Caudate nucleus (tissue), 63 donors: ENCODE measurements at places on chromosomes 11 and 22.

- no peak for DNase-seq
Observed at GRCh38 chr11:127443297-127443696, 442.7 kb upstream of the KIRREL3 start.

DNA sequence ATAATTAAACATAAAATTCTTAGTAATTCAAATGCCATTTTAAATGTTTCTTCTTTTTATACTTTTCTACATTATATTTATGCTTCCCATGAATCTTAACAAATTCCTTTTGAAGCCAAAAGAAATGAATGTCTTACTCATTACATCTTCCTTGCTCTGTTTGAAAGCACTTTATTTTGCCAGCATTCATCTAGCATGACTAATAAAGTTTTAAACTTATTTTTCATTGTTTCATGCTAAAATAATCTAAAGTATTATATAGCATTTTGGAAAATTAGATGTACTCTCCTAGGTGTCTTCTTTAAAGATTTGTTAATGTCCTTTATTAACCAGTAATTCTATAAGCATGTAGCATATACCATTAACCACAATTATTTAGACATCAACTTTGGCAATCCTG lies 9.7 kb upstream of the PIWIL4 start:
- no peak for DNase-seq

- DNase-seq, result no peak
Observed at GRCh38 chr11:5695580-5695979, 6.0 kb downstream of the TRIM22 start.

GRCh38 chr11:133947321-133947756 lies 9.4 kb downstream of the IGSF9B start:
- no peak for DNase-seq

- no peak for DNase-seq
Observed at GRCh38 chr11:35588627-35589026, 29.6 kb upstream of the FJX1 start.

DNA sequence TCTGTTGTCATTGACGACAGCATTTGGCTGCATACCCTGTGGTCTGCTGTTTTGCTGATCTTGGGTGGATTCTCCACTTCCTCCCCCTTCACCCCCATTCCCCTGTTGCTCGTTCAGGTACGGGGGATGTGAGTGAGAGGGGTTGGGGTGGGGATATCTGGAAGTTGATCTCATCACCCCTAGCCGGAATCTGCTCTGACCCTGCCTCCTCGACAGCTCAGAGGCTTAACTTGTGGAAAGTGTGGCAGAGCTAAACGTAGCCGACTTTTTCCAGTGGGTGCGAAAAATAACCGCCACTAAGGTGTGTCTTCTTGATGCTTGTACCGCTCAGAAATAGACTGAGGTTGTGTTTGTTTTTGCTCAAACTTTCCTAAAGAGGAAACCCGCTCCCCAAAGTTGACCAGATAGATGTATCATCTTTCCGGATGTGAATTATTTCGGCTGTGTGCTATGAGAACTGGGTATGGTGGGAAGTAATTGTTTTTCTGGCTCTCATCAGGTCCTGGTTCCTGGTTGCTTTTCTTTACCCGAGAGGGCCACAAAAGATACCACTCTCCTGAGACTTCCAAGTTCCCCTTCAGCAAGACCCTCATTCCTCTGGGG lies 6.6 kb downstream of the ZBTB16 start:
- no peak for DNase-seq

DNA sequence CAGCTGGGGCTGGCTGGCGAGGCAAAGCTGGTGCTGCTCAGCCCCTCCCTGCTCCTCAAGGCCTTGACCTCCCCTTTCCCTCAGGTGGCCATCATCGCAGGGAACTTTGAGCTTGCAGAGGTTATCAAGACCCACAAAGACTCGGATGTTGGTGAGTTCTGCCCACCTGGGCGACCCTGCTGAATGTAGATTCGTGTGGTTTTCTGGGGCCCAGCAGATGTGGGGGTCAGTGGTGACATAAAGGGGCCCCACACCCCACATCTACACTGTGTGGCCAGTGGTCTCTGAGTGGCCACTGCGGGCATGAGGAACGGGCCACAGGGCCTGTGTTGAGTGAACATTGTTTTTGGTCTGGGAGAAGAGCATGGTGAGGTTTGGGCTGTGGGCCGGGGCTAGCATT lies 11.9 kb downstream of the SHANK3 start:
- no peak for DNase-seq

- DNase-seq, result no peak
Observed at GRCh38 chr22:50201191-50202129, 649 bp downstream of the SELENOO start.

- no peak for DNase-seq
Observed at GRCh38 chr11:2088284-2088683, 50.9 kb downstream of the IGF2 start.

GRCh38 chr22:30326255-30326705 lies 461 bp downstream of the TBC1D10A start:
- DNase-seq, result no peak

- no peak for DNase-seq
Observed at GRCh38 chr11:63012430-63012829, 3.2 kb downstream of the SLC22A8 start.

- DNase-seq, result no peak
Observed at GRCh38 chr11:32153747-32154146, 62.9 kb downstream of the RCN1 start.

- no peak for DNase-seq
Observed at GRCh38 chr11:1488575-1489180, 2.1 kb upstream of the MOB2 start.

DNA sequence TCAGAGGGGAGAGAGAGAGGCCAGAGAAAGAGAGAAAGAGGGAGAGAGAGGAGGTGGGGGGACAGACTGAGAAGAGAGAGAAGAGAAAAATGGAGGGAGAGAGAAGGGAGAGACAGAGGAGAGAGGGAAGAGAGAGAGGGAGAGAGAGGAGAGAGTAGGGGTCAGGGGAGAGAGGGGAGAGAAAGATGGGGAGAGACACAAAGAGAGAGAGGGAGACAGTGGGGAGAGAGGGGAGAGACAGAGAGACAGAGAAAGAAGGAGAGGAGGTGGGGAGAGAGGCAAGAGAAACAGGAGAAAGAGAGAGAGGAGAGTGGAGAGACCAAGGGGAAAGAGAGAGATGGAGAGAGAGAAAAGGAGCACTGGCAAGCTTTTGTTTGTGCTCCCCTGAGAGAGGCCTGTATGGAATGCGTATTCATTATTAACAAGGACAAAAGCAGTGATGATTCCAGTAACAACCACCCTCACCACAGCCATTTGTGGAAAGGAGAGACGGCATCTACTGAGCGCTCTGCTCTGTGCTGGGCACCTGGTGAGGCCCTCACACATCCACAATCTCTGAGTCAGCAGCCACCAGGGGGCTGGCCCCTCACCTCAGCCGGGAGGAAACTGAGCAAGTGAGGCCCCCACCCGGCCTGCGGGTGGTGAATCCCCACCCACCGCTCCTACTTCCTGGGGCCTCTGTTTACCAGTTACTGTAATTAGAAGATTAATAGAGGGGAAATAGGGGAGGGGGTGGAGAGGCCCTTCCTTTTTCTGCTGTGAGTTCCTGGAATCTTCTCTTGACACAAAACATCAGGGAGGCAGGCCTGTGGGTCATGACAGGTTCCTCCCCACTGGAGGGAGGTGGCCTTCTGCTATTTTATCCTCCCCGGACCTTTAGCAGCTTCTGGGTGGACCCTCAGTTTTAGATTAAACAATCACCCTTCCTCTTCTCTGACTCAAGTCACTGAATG lies 14.6 kb upstream of the MIAT start:
- DNase-seq, result no peak

GRCh38 chr11:6825231-6825744 lies 20.2 kb upstream of the OR10A5 start:
- no peak for DNase-seq

- no peak for DNase-seq
Observed at GRCh38 chr11:76574406-76574805, 96.1 kb downstream of the LRRC32 start.

GRCh38 chr11:111246956-111247355 lies 1.4 kb downstream of the POU2AF2 start:
- DNase-seq, result no peak

DNA sequence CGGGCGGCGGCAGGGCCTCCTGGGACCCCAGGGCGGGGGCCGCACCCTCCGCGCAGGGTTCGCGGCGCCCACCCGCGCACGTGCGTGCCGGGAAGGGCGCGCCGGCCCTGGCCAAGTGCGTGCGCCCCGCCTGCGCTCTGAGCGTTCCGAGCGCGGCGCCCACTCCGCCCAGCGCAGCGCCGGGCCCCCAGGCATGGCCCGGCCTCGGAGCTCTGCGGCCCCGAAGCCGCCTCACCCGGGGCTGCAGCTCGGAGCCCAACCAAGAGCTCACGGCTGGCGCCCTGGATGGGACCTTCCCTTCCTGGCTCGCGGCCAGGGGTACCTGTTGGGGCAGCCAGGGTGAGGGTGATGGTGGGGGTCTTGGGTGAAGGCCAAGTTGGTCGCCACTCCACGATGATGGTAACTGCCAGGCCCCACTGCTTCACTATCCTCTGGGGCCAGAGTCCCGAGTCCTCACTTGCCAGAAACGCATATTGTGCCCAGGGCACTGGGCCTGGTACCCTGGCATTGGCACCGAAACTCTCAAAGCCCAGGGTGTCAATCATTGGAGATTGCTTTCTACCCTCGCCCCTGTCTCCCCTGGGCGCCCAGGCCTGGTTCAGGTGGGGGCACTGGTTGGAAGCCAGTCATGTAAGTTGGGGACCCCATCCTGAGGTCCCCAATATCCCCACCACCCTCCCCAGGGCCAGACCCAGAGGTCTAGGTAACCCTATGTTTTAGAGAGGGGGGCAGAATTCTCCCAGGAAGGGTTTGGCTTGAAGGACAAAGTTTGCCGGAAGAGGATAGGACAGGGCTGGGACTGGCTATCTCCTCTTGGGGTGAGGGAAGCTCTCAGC lies 882 bp downstream of the ANO1 start:
- no peak for DNase-seq

GRCh38 chr11:133860151-133860550 lies 14.8 kb upstream of the SPATA19 start:
- DNase-seq, result no peak

DNA sequence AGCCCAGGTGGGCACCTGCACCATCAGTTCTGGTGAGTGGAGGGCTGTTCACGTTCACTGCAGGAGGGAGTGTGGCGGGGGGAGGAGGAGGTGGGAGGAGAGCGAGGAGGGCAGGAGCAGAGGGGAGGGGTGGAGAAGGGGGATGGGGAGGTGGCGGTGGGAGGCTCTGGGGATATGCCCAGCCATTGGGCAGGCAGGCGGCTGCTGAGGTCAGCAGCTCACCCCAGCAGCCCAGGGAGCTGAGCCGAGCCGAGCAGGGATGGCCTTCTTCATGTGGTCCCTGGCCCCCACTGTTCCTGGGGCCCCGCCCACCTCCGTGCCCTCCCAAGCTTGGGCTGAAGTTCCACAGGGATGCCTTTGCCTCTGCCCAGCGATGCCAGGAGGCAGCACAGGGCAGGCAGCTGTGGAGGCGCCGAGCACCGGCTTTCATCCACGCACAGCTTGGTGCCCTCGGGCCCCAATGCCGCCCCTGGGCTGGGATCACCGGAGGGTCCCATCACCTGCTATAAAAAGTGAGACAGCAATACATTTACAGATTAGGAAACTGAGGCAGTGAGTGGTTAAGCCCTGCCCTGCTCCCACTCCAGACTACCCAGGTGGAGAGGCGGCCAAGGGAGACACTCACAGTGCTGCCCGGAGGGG lies 21.6 kb downstream of the RTN4R start:
- no peak for DNase-seq

GRCh38 chr11:14637868-14638409 lies 5.7 kb upstream of the PDE3B start:
- DNase-seq, result no peak

DNA sequence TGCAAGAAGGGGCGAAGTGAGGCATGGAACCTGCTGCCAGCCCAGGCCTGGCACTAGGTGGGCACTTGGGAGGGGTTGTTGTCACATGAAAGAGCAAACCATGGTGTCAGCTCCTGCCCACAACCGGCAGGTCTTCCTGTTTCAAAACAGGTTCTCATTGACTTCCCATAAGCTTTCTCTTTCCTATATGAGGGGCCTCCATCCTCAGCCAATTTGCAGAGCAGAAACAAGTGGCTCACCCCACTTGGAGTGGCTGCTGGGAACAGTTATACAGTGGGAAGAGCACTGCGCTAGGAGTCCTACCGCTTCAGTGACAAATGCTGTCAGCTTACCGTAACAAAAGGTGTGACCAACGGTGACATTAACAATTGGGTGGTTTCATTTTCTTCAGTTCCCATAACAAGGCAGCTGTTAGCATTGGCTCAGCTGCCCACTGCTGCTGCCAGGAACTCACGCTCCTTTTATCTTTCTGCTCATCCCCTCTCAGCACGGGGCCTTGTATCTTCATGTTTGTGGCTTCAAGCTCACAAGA lies 10.2 kb upstream of the SSTR3 start:
- no peak for DNase-seq

DNA sequence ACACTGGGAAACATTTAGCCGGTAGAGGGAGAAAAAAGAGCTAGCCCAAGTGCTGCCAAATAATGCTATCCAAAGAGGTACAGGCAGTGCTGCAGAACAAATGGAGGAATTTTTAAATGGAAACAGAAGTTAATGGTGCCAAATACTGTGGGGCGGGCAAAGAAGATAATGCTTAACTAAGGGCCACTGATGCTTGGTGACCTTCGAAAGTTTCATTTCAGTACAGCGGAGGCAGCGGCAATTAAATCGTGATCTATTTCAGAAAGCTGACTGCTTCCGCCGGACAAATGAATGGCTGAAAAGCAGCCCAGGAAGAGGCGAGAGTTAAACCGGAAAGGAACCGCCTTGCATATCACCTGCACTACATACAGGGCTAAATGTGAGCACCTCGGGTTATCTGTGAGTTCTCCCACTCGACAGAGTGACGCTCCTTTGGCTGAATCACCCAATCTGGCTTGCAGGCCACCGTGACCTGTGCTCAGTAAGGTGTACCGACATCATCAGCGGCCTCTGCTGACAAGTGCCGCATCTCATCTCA lies 42.1 kb downstream of the CADM1 start:
- DNase-seq, result no peak

GRCh38 chr11:84581083-84581482 lies 1046.1 kb downstream of the DLG2 start:
- DNase-seq, result no peak

- DNase-seq, result no peak
Observed at GRCh38 chr11:8775332-8775731, 92.7 kb downstream of the RPL27A start.

GRCh38 chr11:40877256-40877655 lies 582.2 kb downstream of the LRRC4C start:
- no peak for DNase-seq

GRCh38 chr22:21919526-21920307 lies 32.9 kb downstream of the PPM1F start:
- DNase-seq, result no peak

DNA sequence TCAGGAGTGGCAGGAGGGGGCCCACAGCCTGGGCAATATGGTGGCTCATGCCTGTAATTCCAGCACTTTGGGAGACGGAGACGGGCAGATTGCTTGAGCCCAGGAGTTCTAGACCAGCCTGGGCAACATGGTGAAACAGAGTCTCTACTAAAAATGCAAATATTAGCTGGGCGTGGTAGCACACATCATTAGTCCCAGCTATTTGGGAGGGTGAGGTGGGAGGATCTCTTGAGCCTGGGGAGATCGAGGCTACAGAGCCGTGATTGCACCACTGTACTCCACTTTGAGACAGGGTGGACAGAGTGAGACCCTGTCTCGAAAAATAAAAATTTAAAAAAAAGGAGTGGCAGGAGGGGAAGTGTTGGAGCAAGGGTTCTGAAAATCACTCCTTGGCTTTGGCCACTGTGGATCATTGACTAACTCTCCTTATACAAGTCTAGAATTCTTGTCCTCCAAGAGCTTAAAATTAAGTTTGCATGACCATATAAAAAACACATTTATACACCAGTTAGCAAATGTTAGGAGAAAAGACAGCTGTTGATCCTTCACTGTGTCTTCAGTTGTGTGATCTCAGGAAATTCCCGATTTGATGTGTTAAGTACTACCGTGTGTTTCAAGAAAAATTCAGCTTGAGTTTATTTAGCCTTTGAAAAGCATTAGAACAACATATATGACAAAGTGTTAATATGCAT lies 2.3 kb upstream of the WEE1 start:
- no peak for DNase-seq
